ENCODE measurements at places on chromosomes 5 and 9.

GRCh38 chr9:124212381-124213050 is 45.2 kb upstream of the NEK6 start:
- peak; percentile 31 for DNase-seq

- DNase-seq = no peak
Measured at GRCh38 chr5:113552137-113552536, 38.6 kb downstream of the YTHDC2 start.

- no peak for DNase-seq
Measured at GRCh38 chr5:57842364-57843058, 359.9 kb upstream of the ACTBL2 start.

DNA sequence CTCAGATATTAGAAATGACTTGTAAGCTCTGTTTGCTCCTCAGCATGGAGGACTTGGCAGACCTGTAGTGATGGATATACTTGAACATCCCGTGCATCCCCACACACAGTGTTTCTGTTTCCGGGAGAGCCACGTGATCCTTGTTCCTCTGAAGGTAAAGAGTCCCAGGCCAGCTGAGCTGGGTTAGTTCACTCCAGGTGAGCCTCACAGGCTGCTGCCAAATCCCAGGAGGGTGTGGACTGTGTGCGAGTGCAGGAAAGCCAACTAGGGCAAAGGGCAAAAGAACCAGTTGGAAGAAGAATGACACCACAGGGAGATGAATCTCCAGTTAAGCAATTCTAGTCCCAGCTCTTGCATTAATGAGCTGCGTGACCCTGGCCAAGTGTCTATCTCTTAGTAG is 10.4 kb upstream of the TOMM5 start:
- DNase-seq = no peak

DNA sequence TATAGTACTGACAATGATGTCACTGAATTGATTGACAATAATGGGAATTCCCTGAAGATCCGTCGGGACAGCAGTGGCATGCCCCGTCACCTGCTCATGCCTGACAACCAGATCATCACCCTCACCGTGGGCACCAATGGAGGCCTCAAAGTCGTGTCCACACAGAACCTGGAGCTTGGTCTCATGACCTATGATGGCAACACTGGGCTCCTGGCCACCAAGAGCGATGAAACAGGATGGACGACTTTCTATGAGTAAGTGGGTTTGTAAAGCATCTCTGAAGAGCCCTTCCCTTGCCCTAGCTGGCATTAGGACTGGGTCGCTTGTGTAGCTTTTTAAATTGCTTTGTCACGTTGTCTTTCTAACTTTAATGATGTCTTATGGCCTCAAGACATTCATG is 72.7 kb upstream of the WWC1 start:
- DNase-seq = no peak

GRCh38 chr9:133822430-133823065 is 84.4 kb upstream of the SARDH start:
- DNase-seq = no peak

- no peak for DNase-seq
Measured at GRCh38 chr9:31733166-31733565, 651.3 kb upstream of the ACO1 start.

DNA sequence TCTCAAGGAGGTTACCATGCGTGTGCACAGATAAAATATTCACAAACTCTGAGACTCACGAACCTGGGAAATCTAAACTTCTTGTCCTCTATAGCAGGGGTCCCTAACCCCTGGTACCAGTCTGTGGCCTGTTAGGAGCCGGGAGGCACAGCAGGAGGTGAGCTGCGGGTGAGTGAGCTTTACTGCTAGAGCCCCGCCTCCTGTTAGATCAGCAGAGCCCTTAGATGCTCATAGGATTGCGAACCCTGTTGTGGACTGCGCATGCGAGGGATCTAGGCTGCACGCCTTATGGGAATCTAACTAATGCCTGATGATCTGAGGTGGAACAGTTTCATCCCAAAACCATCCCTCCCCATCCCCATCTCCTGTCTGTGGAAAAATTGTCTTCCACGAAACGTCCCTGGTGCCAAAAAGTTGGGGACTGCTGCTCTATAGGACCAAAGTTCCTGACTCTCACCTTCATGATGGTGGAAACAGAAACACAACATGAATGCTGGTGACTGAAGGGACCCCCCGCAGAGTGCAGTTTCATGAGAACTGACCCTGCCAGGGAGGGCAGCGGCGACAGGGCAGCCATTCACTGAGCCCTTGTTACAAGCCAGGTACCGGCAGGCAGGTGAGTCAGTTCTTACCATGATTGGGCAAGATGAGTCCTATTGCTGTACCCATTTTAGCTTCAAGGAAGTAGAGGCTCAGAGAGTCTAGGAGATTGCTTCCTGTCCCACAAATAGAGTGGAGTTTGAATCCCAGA is 181.9 kb downstream of the RGS3 start:
- no peak for DNase-seq

GRCh38 chr5:169801324-169801777 is 164.3 kb downstream of the DOCK2 start:
- DNase-seq = no peak

GRCh38 chr5:132419502-132420468 is 50.3 kb downstream of the SLC22A5 start:
- peak; percentile 81 for DNase-seq

GRCh38 chr5:128534726-128535125 is 3.3 kb downstream of the FBN2 start:
- peak; percentile 74 for DNase-seq

- no peak for DNase-seq
Measured at GRCh38 chr9:129617167-129617566, 3.7 kb downstream of the C9orf50 start.

DNA sequence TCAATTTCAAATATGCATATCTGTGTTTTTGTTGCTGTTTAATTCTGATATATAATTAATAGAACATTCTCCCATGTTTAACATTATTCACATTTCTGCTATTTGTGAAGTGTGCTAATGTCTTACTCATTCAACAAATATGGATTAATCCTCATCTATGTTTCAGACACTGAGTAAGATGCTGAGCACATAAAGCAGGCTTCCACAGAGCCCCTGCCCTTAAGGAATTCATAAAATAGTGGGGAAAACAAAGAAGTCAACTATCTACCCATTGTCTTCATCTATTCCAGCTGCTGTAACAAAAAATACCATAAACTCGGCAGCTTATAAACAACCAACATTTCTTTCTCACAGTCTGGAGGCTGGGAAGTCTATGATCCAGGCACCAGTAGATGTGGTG is 333.3 kb downstream of the SEMA5A start:
- DNase-seq = no peak

GRCh38 chr5:78001197-78001596 is 225.1 kb upstream of the TBCA start:
- no peak for DNase-seq

- no peak for DNase-seq
Measured at GRCh38 chr9:104971511-104971910, 43.6 kb upstream of the ABCA1 start.

DNA sequence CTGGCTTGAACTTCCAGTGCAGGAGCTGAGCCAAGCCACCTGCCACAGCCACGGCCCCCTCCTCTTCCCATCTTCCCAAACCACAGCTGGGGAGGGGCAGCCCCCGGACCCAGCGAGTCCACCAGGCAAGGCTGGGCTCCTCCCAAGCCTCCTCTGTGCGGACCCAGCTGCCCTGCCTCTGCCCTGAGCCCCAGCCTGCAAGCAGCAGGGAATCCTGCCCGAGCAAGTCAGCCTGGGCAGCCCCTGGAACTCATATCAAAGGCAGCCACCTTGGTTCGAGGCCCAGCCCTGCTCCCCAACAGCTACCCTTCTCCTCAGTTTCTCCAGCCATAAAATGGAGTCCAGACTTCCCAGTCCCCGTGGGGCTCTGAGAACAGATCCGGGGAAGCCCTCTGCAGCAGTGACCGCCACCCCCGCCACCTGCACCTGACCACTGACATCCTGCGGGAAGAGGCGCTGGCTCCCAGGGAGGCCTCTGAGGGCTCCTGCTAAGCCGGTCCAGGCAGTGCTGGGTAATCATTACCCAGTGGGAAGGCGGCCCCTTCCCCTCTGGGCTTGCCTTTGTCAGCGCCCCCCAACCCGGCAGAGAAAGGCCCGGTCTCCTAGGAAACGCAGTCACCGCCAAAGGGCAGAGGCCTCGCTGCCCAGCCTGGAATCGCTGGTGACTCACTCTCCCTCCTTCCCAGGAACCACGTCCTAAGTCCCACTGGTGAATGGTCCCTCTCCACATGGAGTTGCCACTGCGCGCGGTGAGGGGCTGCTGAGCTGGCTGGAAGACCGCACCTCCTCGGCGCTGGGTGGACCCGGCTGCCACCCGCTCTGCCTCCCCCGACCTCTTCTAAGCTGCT is 1.5 kb downstream of the VAV2 start:
- no peak for DNase-seq

DNA sequence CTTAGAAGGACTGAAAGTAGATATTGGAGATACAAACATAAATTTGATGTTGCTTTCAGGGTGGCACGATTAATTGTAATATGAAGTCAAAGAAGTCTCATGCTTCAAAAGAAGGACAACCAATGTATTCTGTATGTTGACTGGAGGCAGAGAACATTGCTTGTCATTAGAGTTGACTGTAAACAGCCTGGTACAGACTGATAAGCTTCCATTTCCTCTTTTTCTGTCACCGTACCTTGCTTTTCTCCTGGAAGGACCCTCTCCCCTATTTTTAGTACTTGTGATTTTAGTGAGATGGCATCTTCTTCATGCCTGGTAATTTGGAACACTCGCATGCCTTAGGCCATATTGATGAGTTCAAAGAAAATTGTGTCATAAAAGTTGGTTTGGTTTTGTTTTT is 809.4 kb downstream of the PRELID2 start:
- no peak for DNase-seq

DNA sequence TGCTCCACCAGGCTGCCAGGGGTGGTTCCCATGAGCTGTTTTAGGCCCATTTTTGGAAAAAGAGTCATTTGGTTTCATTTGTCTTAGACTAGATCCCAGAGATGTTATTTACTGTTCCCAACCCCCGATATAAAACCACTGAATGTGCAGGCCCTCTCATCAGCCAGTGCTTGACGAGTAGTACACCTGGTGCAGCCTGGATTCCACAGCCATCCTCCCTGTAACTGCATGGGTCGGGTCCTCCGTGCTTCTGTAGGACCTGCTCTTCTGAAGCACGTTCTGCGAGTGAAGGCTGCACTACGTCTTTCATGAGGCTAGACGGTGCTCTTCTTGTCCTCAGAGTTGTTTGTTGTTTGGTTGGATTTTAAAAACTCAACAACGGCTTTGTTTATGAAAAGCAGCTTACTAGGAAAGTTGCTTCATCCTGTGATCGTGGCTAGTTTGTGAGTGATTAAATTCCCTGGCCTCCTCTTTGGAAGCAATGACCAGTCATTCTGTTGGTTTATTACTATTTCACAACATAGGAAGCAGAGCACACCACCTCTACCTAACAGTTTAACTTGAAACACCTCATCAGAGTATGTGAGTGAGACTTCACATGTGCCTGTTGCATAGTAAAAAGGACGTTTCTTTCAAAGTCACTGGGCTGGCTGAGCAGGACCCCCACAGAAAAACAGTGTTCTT is 135.2 kb downstream of the AOPEP start:
- no peak for DNase-seq

DNA sequence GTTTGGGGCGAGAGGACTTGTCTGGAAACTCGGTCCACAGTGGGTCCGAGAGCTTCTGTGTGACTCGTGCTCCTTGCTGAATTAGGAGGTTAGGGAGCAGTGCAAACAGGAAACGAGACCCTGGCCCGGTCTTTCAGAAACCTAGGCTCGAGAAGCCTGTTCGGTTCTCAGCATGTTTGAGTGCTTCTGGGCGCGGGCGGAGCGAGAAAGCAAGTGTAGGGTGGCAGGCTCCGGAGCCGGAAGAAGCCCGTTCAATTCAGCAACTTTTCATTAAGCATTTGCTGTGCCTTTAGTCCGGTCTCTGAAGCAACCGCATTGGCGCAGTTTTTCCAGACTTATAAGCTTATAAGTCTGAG is 547 bp downstream of the CLTA start:
- DNase-seq = no peak

GRCh38 chr5:124236361-124237205 is 509.9 kb downstream of the ZNF608 start:
- peak; percentile 86 for DNase-seq

DNA sequence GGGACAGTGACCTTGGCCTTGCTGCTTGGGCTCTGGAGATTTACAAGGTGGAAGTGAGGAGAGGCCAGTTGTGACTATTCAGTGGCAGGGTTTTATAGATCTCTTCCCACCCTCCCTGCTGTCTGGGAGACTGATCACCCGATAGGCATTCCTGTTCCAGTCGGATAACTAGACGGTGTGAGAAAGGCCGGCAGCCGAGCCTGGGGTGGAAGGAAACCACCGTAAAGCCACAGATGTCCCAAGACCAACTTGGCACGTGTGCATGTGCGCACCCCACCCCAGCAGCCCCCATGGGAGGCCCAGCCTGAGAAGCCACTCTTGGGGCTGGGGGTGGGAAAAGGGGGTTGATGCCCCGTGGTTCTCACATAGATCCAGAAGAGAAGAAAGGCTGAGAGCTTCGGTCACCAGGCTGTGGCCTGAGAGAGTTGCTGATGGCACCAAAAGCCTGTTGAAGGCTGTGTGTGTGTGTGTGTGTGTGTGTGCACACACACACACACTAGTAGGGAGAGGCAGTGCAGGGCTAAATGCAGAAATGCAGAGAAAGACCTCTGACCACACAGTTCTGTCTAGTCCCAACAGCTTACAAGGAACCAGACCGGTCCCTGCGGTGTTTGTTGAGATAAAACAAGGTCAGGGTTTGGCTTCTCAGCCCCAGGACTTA is 225.8 kb downstream of the FANCC start:
- DNase-seq = no peak

- DNase-seq = peak; percentile 50
Measured at GRCh38 chr9:1207686-1208085, 157.5 kb downstream of the DMRT2 start.

DNA sequence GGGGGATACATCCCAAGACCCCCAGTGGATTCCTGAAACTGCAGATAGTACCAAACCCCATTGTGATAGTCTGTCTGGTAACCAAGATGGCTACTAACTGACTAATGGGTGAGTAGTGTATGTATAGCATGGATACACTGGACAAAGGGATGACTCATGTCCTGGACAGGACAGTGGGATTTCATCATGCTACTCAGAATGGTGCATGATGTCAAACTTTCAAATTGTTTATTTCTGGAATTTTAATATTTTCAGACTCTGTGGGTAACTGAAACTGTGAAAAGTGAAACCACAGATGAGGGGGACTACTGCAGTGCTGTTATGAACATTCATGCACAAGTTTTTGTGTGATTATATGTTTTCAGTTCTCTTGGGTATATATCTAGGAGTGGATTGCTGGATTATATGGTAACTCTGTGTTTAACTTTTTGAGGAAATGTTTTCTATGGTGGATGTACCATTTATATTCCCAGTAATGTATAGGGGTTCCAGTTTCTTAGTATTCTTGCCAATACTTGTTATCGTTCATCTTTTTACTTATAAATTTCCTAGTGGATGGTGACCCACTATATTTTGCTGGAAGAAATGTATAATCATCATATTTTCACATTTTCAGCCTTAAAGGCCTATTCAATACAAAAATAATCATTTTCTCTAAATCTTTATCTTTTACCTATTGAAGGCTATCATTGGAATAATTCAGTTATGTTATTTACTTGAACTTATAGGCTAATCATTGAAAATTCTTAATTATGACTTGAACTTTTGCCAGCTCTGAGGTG is 140.9 kb downstream of the NR3C1 start:
- DNase-seq = peak; percentile 60
